Memory B cell (primary cell): ENCODE measurements at places on chromosomes 5 and 9.

- no peak for DNase-seq
These were observed 17.1 kb upstream of the SLC6A3 start for GRCh38 chr5:1462358-1462757.

GRCh38 chr9:86924206-86924605, 23.1 kb downstream of the GAS1 start:
- no peak for DNase-seq

DNA sequence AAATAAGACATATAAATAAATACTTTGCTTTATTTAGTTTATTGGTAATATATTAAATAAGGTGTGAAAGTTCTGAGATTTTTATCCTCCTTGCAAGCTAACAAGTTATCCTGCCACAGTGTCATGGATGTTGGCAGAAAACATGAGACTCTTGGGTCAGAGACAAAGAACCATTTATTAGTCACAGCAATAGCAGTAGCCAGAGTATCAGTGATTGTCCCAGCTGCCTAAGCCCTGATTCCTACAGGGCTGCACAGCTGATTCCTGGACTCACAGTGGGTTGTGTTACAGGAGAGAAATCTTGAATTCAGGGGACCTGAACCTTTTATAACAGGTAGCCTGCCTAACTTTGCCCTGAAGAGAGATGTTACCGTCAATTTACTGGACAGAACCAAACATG, 304.5 kb upstream of the ZNF608 start:
- DNase-seq: no peak

GRCh38 chr5:1652873-1653697, 129.3 kb upstream of the LPCAT1 start:
- DNase-seq: peak; percentile 42

DNA sequence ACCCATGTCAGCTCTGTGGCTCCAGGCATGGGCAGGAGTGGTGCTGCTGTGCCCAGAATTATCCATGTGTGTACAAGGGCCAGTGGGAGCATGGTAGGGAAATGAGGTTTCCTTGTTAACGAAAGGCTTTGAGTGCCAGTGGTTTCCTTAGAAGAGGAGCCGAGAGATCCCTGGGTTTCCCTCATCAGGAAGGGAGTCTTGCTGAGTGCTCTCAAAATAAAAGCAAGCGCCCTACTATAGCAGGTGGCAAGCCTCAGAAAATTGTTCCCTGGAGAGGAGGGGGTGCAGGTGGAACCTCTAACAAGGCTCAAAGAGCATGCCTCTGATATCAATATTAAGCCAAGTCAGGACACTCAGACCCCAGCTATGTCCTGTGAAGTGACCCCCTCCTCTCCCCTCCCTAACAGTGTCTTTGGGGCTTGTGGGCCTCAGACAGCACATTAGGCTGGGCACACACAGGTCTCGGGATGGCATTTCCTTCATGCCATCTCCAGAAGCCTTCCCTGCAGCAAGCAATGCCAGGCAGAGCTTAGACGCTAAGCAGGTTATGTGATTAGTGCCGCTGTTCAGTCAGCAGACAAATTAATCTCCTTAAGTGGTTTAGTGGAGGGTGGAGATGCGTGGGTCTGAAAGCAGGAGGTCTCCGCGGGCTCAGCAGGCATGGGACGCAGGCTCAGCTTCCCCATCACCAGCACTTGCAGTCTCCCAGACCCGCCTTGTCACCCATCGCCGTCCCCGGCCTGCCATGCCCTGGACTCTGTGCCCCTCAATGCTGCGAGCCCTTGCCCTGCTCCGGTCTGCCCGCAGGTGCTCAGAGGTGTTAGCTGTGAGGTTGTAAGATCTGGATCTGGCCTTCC, 60.0 kb upstream of the RARS1 start:
- DNase-seq: no peak

- DNase-seq: no peak
These were observed 1059.8 kb upstream of the DMAC1 start for GRCh38 chr9:8859416-8859815.

DNA sequence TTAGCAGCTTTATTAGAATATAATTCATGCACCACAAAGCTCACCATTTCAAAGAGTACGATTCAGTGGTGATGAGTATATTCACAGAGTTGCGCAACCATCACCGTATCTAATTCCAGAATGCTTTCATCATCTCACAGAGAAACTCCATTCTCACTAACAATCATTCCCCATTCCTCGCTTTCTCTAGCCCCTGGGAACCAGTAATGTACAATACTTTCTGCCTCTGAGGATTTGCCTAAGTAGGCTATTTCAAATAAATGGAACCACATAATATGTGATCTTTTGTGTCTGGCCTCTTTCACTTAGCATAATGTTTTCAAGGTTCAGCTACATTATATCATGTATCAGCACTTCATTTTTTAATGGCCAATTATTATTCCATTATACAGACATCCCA, 145.1 kb upstream of the ADAMTS16 start:
- DNase-seq: no peak

GRCh38 chr5:71986101-71986500, 121.2 kb upstream of the MAP1B start:
- DNase-seq: no peak

DNA sequence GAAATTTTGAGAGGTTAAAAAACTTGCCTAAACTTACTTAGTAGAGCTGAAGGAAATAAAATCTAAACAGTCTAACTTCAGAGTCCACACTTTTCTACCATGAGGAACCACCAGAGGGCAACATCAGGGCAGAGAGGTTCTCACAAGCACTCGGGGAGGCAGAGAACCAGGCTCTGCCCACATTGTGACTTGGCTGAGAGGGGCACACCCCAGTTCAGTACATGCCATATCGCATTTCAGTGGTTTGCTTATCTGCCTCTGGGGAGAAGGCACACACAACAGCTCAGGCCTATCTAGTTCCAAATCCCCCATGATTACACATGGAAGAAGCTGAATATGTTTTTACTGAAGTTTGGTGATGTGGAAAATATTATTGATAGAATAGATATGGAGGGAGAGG, 49.2 kb downstream of the EQTN start:
- peak; percentile 10 for DNase-seq

DNA sequence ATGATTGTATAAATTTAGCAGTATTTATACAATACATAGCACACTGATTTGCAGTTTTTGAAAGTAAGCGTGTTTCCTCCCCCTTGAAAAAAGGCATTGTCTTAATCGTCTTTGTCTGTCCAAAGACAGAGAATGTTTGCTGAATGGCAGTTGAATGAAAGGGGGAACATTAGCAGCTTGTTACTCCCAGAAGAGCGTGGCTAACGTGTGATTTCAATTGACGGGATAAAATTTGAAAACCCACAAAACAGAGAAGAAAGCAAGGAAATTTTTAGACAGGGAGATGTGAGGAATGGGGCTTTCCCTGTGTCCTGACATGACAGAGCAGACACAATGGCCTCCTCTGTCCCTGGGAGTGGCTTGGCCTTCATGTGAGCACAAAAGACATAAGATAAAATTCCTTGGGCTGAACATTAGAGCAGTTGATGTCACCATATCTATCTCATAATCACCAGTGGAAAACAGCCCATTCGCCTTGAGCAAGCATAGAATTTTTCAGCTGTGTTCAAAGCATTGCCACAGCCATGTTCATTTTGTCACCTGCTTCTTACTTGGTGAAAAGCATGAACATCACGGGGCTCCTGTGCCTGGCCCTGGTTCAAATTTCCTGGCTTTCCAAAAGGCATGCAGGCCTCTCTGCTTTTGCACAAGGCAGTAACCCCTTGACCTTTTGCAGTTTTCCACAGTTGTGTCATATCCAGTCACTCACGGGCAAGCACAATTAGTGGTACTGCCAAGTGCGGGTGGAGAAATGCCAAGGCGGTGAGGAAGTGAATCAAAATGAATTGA, 126.9 kb downstream of the TLE1 start:
- DNase-seq: no peak

DNA sequence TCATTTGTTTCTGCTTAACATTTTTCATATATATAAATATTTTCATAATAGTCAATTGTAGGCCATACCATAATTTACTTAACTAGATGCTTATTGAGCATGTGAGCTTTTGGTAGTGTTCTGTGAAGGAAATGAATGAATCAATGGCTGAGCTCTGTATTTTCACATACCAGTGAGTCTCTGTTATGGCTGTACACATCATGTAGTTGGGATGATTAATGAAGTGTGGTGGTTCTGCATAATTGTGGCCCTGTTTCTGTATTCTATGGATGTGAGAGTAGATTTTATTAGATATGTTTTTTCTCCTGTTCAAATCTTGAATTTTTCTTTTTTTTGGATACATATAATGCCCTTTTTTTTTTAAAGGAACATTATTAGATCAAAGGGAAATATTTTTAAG, 56.2 kb downstream of the CTNNA1 start:
- no peak for DNase-seq

DNA sequence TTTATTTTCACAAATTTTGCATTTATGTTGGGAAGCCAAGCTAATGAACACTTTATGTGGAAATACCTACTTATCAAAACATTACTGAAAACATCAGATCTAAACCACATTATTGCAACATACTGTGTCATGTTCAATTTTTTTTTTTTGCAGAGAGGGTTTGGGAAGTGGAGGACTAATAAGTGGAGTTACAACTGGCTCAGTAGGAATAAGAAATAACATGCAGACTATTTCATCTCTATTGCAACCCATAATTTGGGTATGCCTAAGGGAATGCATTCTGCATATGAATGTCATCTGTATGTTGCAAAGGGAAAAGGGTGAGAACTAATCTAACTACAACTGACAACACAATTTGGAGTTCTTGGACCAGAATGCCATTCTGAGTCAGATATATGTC, 41.8 kb downstream of the APC start:
- no peak for DNase-seq

GRCh38 chr9:107464516-107464915, 25.1 kb downstream of the KLF4 start:
- no peak for DNase-seq
